ENCODE measurements at places on chromosomes 3 and 15.
A peak's percentile ranks its signal among the peaks of the same experiment; 100 is the strongest.

- DNase-seq, result peak; percentile 25
Observed at GRCh38 chr15:33310481-33311311, at the start of gene RYR3. Gene RYR3, plus strand, starts transcription at chr15:33310967. Its CDS starts 79 bp downstream, at chr15:33311046.

GRCh38 chr3:82942041-82942440 lies 1180.6 kb upstream of the GBE1 start:
- DNase-seq, result no peak

- no peak for DNase-seq
Observed at GRCh38 chr3:184914628-184915027, 102.7 kb downstream of the VPS8 start.

- no peak for DNase-seq
Observed at GRCh38 chr15:61780278-61780980, 279.8 kb downstream of the VPS13C start.

- no peak for DNase-seq
Observed at GRCh38 chr15:25620466-25620865, 181.6 kb upstream of the UBE3A start.

DNA sequence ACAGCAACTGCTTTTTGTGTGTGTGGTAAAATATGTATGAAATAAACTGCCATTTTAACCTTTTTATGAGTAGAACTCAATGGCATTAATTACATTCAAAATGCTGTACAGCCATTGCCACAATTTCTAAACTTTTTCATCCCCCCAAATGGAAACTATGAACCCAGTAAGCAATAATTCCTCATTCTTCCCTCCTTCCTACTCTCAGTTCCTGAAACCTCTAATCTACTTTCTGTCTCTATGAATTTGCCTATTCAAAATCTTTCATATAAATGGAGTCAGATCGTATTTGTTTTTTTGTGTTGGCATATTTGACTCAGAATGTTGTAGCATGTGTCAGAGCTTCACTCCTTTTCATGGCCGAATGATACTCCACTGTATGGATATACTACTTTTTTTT lies 5.3 kb upstream of the BLM start:
- no peak for DNase-seq

- DNase-seq, result no peak
Observed at GRCh38 chr3:136444581-136444980, 194.4 kb downstream of the PCCB start.

- no peak for DNase-seq
Observed at GRCh38 chr3:123523023-123523412, 61.8 kb downstream of the HACD2 start.

- no peak for DNase-seq
Observed at GRCh38 chr3:32937331-32937730, 14.1 kb upstream of the CCR4 start.

DNA sequence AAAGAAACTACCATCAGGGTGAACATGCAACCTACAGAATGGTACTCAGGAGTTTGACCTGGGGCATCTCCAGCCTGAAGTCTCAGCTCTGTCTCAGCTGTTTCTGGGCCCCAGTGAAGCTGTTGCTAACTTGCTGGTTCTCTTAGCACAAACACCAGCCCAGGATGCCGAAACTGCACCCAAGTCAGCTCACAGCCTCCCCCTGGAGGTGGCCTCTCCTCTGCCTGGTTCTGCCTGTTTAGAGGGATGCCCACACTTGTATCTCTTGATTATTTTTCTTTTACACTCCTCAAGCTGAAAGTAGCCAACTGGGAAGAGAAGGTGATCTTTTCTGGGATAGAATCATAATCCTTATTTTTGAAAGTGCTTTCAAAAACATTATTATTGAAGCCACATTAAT lies 289.0 kb upstream of the RASGRP1 start:
- DNase-seq, result no peak

DNA sequence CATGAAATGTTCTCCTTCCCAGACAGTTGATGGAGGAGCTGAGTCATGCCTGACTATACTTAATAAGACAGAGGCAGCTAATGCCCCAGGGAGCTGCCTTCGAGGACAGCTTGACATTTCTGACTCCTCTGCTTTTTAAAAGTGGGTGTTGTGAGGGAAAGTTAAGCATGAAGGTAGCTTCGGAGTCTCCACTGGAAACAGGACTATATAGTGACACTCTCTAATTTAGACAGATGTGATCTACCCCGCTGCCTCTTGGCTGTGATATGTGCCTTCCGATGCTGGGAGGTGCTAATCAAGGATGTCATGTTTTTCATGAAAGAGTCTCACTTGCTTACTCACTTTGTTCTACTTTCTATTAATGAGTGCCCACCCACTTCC lies 72.7 kb downstream of the IL1RAP start:
- no peak for DNase-seq

GRCh38 chr15:72866866-72867616 lies 83.5 kb upstream of the ADPGK start:
- no peak for DNase-seq

DNA sequence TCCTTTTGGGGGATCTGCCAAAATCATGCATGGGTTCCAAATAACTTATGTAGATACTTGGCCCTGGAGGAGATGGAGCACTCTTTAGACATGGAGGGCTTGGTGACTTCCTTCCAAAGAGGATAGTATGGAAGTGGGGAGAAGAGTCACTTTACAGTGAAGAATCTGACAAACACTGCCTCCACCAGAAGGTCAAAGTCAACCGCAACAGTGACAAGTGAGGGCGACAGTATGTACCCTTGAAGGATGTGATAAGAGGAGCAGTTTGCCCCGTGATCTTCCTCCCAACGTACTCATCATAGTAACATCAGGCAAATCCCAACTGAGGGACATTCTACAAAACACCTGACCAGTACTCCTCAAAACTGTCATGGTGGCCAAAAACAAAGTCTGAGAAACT lies 62.0 kb downstream of the LMCD1 start:
- no peak for DNase-seq

- no peak for DNase-seq
Observed at GRCh38 chr15:77075528-77075927, 4.6 kb upstream of the TSPAN3 start.

- DNase-seq, result peak; percentile 43
Observed at GRCh38 chr3:143970773-143971358, 757 bp upstream of the DIPK2A start.

DNA sequence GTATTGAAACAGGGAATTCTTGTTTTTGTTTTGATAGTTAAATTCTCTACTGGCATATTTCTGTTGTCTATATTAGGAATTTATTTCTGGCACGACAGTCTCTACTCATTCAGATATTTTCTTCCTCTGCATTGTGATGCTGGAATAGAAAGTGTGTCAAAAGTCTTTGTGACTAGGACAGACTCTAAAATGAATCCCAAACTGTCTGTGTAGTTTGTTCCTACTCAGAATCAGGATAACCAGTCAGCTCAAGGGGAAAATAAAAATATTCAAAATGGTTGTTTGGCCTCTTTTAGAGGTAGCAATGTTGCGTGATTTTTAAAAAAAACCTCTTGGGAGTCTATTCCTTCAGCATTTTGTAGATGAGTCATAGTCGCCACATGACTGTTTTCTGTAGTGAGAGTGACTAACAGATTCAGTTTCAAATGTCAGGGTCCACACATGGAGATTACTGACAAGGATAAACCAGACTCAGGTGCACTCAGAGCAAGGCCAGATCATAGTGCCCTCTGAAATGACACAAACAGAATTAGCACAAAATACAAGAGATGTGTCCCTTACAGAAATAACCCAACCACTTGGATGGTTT lies 13.1 kb downstream of the SLC7A14 start:
- DNase-seq, result no peak

DNA sequence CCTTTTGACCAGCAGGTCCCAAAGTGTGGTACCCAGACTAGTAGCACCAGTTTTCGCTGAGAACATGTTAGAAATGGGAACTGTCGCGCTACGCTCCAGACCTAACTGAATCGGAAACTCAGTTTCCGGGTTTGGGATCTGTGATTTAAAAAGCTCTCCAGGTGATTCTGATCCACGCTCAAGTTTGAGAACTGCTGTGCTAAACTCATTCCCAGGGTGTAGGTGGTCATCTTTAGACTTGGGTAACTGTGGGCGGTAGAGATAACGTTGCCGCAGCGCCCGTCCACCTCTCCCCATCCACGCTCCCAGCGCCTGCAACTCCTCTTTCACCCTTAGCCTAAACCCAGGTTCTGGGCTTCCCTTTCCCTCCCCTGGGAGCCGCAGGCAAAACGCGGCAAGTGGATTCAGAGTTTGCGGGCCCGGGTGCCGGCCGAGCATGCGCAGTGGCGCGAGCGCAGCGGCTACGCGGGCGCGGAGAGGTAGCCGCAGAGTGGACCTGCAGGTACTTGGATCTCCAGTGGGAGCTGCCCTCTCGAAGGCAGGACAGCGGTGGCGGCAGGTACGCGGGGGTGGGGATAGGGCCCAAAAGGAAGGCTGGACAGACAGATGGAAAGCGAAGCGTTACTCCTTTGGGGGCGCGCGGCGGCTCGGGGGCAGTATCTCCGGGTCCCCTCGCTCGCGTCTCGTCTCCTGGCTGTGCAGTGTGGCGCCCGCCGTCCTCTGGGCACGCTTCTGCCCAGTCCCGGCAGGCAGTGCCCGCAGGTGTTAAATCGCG lies at the start of gene PLS1:
Gene PLS1, plus strand, starts transcription at position 443 of the 775 bp plus-strand sequence. CDS start 67,845 bp downstream, outside the sequence.
- DNase-seq, result peak; percentile 88

DNA sequence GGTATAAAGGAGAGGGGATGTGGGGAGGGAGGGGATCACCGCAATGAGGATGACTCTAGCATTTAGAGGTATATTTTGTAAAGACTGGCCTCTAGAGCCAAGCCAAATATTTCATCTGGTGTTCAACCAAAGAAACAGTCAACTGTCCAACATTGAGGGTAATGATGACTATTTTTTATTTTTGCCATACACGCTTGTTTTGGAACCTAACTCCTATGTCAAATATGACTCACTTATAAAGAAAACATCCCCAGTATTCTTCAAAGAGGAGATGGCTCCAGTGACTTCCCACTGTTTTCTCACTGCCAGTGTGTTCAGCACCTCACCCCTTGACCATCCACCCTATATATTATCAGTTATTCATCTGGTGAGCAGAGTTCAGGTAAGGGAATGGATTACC lies 77.3 kb downstream of the WNT5A start:
- no peak for DNase-seq

DNA sequence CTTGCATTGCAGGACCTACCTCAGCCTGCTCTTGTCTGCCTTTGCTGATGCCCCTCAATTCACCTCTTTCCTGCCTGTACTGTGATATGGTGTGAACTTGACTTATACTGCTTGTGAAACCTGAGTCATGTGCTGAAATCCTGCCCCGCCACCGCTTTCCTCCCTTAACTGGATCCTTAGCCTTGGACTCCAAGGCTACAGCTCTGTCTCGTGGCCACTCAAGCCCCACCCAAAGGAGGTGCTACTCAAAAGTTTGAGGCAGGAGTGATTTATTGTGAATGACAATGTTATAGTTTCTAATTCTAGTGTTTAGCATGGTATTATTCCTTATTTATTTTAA lies 56.1 kb downstream of the MYZAP start:
- no peak for DNase-seq

DNA sequence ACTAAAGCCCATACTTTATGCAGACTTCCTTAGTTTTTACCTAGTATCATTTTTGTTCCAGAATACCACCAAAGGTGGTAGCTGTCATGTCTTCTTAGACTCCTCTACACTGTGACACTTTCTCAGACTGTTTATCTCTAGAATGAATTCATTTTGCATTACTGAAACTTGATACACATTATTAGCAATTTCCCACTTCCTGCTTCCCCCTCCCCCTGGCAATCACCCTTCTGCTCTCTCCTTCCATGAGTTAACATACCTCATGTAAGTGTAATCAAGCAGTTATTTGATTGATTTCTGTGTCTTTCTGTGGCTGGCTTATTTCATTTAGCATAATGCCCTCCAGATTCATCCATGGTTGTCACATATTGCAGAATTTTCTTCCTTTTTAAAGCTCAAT lies 204.9 kb downstream of the STAG1 start:
- DNase-seq, result no peak

GRCh38 chr15:92393071-92393979 lies at the start of gene ST8SIA2:
Gene ST8SIA2, plus strand, starts transcription at chr15:92393881. Its CDS starts 184 bp downstream, at chr15:92394065.
- DNase-seq, result no peak

DNA sequence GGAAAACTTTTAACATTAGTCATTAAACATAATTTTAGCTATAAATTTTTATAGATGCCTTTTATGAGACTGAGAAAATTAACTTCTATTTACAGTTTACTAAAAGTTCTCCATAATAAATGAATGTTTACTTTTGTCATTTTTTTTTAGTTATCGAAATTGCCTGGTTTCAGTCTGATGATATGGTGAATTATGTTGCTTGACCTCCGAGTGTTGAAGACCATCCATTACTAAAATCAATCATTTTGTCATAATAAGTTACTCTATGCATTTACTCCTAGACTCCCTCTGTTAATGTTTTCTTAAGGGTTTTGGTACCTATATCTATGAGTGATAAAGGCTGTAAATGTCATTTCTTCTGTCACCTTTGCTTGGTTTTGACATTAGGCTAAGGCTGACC lies 516.0 kb upstream of the ROBO1 start:
- no peak for DNase-seq

- no peak for DNase-seq
Observed at GRCh38 chr3:51375571-51375970, 9.5 kb upstream of the MANF start.

- DNase-seq, result no peak
Observed at GRCh38 chr3:117660941-117661817, 951.6 kb downstream of the TUSC7 start.

DNA sequence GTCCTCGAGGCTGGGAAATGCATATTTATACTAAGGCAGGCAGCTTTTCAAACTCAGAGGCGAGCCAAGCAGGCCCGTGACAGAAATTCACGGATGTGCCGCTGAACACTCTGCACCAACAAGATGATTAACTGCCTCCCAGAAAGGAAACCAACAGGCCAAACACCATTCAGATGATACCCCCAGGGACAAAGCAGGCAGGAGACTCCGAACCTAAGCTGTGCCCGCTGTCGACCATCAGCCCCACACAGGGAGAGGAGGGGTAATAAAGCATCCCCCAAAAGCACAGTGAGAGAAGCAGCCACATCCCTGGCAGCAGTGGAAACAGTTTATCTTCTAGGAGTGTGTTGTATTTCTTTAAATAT lies 31.8 kb downstream of the ADAMTS17 start:
- DNase-seq, result no peak

DNA sequence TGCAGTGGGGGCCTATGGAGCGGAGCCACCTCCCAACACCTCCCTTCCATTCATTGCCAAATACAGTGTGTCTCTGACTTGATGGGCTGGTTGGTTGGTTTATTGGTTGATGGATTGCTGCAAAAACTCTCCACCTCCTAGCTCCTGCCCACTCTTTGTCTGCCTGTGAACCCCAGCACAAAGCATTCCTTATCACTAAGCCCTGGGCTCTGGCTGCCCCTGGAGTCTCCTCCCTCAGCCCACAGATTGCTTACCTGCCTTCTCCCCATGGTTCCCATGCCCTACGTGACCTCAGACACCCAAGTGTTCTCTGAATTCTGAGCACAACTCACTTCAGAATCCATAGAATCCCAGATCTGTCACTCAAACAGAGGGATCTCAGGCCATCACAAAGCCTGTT lies 139.1 kb upstream of the TPM1 start:
- DNase-seq, result no peak

- no peak for DNase-seq
Observed at GRCh38 chr3:157059661-157060060, 100.3 kb downstream of the CCNL1 start.

GRCh38 chr3:143674100-143674968 lies 173.9 kb downstream of the SLC9A9 start:
- DNase-seq, result peak; percentile 72

GRCh38 chr15:100879061-100879463 lies 569 bp upstream of the ALDH1A3 start:
- DNase-seq, result no peak
